Choroid plexus epithelial cell (primary cell): ENCODE measurements at places on chromosomes 1 and 21.

GRCh38 chr1:148318123-148318903 is 164.8 kb downstream of the PPIAL4G start:
- DNase-seq, result peak; percentile 37

GRCh38 chr1:87045761-87046304 is 131.4 kb downstream of the HS2ST1 start:
- no peak for DNase-seq

GRCh38 chr21:39346671-39347331 is 2.1 kb downstream of the HMGN1 start:
- DNase-seq, result no peak

DNA sequence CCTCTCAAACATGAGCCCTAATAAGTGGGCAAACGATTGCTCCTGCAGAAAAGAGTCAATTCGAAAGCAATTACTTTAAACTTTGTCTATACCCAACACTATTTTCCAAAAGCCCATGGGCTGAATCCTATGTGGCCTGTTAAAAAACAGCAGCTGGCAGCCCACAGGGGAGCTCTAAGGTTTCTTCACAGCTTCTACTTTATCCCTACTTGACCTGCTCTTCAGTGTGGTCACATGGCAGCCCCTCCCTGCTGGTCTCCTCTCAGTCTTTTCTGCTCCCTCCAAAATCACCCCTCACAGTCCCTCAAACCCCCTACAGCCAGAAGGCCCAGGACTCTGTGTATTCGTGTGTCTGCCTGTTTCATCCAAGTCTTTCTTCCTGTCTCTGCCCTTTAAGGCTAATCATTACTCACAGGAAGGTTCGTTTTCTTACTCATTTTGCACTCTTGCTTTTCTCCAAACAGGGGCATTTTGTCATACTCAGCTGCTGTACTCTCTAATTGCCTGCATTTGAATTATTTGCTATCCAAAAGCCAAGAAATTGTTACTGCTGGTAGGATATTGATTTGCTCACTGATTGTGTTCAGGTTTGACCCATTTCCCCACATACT is 62.4 kb upstream of the FAM3B start:
- peak; percentile 1 for DNase-seq

DNA sequence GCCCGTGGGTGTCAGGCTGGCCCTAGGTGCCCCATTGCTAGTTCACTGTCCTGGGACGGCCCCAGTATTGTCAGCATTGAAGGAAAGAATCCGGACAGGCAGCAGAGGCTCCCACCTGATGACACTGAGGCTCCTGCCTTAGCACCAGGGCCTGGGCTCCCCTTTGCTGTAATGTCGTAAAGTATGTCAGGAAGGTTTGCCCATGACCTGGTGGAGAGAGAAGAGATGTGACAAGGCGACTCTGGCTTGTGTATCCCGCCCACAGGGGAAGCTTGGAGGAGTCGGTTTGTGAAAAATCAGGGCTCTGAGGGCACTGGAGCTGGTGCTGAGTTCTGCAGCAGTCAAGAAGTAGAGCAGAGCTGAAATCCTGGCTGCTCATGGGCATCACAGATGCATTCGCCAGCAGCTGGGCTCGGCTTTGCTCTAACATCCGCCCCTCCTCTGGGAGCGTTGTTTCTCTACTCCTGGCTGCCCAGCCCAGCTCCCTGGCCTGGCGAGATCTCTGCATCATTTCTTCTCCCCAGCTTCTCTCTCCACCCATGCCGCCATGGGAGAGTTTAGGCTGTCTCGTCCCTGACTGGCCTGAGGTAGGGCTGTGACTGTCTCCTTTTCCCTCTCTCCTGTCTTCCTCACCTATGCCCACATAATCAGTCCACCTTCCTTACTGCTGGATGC is 74.1 kb downstream of the ADARB1 start:
- DNase-seq, result no peak

DNA sequence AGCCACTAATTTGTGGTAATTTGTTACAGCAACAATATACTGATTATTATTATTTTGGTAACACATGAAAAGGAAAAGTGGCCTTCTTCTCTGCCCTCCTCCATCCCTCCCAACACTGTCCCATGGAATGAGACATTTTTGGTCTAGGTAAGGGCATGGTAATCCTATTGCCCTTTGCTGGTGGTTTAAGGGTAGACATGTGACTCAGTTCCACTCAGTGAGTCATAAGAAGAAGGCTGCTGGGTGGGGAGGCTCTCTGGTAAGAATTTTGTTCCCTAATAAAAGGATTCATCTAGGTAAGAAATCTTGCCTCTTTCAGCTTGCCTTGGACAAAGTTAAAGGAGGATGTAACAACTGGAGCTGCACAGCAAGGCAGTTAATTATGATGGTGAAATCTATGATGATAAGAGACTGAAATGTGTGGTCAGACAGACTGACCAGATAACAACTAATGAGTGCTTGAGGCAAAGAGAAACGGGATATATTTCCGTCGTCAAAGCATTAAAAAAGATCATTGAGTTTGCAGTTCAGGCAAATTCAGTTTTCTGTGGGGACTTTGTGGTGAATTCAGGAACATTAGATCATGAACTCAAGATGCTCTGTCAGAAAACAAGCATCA is 232.0 kb upstream of the KCNK2 start:
- DNase-seq, result peak; percentile 16

- DNase-seq, result peak; percentile 90
Observed at GRCh38 chr21:14916676-14917141, 148.1 kb downstream of the NRIP1 start.

DNA sequence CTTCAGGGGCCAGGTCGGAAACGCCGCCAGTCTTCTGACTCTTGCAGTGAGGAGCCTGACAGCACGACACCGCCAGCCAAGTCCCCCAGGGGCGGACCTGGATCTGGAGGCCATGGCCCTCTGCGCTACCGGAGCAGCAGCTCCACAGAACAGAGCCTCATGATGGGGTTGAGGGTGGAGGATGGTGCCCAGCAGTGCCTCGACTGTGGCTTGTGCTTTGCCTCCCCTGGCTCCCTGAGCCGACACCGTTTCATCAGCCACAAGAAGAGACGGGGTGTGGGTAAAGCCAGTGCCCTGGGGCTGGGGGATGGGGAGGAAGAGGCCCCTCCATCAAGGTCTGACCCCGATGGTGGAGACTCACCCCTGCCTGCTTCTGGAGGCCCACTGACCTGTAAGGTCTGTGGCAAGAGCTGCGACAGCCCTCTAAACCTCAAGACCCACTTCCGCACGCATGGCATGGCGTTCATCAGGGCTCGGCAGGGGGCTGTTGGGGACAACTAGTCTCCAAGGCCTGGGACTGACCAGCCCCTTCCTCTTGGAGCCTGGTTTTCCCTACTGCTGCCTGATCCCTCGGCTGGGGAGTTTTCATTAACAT is 8.7 kb downstream of the ZNF687 start:
- DNase-seq, result no peak

GRCh38 chr1:69455718-69456117 is 112.0 kb upstream of the LRRC7 start:
- no peak for DNase-seq

- no peak for DNase-seq
Observed at GRCh38 chr1:64472040-64472376, 2.1 kb downstream of the CACHD1 start.

GRCh38 chr1:171081314-171081753 is 9.4 kb upstream of the FMO3 start:
- DNase-seq, result peak; percentile 79

DNA sequence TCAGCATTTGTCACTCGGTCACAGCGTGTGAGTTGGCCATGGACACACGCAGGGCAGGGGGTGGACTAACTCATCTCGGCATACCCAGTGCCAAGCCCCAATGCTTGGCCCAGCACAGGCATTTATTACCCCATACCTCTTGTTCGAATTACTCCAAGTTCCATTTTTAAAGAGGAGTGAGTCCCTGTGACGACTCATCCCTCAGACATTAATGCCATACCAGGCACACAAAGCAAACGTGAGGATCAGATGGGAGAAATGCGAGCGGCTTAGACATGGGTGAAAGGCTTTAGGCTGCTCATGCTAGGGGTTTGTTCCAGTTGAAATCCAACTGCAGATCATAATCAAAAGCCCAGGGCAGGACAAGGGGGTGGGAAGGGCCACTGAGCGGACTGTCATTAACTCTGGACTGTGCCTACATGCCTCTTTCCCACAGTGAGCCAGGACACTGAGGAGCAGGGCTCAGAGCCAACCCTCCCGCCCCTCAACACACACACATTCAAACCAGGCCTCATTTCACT is 118.5 kb upstream of the NGF start:
- no peak for DNase-seq

- DNase-seq, result no peak
Observed at GRCh38 chr1:183301239-183301638, 115.2 kb downstream of the LAMC2 start.

DNA sequence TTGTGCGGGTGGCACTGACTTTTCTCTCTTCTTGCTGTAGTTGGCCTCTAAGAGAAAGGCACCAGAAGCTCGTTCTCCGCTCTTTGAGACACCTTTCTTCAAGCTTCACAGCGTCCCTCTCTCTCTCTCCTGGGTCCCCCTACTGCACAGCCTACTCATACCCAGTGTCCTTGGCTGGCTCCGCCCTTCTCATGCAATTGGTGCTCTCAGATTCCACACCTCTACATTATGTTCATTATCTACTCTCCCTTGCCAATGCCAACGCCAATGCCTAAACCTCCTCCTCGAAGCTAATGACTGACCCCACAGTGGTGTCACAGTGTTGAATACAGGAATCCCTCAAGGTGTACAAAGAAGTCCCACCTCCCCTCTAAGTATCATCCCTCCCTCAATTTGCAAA is 4.8 kb upstream of the DNAJC28 start:
- DNase-seq, result no peak

GRCh38 chr1:213790565-213790964 is 197.2 kb upstream of the PROX1 start:
- no peak for DNase-seq
